ENCODE measurements at places on chromosomes 2 and 18. TPM values are rescaled to one million over a fixed set of nuclear protein-coding genes. Genes with fewer than 3 reads are reported as not detected.
A peak's percentile ranks its signal among the peaks of the same experiment; 100 is the strongest.

The ANKRD30BL gene
- not detected for total RNA-seq

The CCDC68 gene
- not detected for total RNA-seq

- H3K36me3 ChIP-seq: peaks cover 43% of the 10 kb centered on the region
- peak overlapping the region; percentile 97 for H3K4me3 ChIP-seq
- H3K4me1 ChIP-seq: peaks cover 18% of the 10 kb centered on the region
- peak; percentile 49 for DNase-seq
Measured at GRCh38 chr2:219570924-219571310, 422 bp downstream of the OBSL1 start.

DNA sequence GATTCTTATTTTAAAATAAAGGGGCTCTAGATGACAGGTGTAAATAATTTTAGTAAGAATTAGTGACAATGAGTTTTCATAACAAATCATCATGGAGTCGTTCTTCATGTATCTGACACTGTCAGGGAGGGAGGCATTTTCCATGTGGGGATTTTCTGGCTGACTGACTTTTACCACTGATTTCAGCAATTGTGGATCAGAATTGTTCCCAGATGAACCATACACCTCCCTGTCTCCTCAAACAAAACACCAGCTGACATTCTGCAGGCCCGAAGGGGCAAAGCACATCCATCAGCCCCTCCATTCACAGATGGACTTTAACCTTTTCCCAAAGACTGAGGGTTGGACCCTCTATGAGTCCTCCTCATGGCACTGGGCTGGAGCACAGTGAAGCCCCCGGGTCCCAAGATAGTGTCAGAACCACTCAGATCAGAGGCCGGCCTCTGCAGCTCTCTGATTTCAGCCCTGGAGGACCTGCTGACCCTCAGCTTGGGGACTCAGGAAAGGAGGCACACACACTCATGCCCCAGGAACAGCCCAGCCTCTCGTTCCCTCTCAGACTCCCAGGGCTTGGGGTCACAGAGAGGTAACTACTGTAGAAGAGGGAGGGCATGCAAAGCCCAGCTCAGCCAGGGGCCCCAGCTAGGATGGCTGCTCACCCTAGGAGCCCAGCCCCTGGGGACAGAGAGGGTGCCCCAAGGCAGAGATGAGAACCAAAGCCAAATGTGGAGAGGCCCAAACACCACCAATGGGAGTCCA is 43.2 kb upstream of the LOXHD1 start:
- H3K27ac ChIP-seq: no peak overlapping the region
- H3K4me3 ChIP-seq: no peak overlapping the region
- H3K4me1 ChIP-seq: no peaks in the 10 kb centered on the region
- no peak for DNase-seq

GRCh38 chr2:237888389-237888788 is 29.0 kb downstream of the RAMP1 start:
- H3K27me3 ChIP-seq: no peaks in the 10 kb centered on the region
- peaks cover 13% of the 10 kb centered on the region for H3K4me1 ChIP-seq
- no peak for DNase-seq

DNA sequence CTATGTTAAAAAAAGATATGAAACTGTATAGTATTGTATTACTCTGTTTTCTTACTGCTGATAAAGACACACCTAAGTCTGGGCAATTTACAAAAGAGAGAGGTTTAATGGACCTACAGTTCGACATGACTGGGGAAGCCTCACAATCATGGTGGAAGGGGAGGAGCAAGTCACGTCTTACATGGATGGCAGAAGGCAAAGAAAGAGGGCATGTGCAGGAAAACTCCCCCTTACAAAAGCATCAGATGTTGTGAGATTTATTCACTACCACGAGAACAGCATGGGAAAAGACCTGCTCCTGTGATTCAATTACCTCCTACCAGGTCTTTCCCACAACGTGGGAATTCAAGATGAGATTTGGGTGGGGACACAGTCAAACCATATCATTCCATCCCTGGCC is 57.0 kb downstream of the NCOA1 start:
- H3K4me3 ChIP-seq: no peak overlapping the region
- no peaks in the 10 kb centered on the region for H3K36me3 ChIP-seq
- no peak for DNase-seq
- H3K27me3 ChIP-seq: no peaks in the 10 kb centered on the region

- no peak overlapping the region for H3K4me3 ChIP-seq
- H3K36me3 ChIP-seq: peaks cover 29% of the 10 kb centered on the region
- no peaks in the 10 kb centered on the region for H3K27me3 ChIP-seq
Measured at GRCh38 chr2:237724811-237725478, 73.6 kb upstream of the RBM44 start.

Measured in SJSA1 (cell line).